ENCODE measurements at places on chromosomes 3 and 15. TPM values are rescaled to one million over a fixed set of nuclear protein-coding genes. Genes with fewer than 3 reads are reported as not detected.

DNA sequence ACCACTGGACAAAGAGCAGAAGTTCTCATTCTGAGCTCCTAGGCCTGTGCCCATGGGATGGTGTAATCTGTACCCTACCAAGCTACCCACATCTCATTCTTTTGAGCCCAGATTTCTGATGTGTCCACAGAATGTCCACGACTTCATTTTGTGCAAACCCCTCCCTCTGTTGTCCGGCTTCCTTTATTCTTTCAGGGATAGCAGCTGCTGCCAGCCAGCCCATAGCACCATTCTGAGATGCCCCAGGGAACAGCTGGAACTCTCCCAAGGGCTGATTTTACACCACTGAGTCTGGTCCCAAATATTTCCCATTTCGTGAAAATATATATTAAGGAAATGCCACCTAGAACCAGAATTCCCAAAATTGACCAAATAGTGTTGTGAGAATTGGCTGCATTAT, 236.6 kb downstream of the SATB1 start:
- no peak for DNase-seq

DNA sequence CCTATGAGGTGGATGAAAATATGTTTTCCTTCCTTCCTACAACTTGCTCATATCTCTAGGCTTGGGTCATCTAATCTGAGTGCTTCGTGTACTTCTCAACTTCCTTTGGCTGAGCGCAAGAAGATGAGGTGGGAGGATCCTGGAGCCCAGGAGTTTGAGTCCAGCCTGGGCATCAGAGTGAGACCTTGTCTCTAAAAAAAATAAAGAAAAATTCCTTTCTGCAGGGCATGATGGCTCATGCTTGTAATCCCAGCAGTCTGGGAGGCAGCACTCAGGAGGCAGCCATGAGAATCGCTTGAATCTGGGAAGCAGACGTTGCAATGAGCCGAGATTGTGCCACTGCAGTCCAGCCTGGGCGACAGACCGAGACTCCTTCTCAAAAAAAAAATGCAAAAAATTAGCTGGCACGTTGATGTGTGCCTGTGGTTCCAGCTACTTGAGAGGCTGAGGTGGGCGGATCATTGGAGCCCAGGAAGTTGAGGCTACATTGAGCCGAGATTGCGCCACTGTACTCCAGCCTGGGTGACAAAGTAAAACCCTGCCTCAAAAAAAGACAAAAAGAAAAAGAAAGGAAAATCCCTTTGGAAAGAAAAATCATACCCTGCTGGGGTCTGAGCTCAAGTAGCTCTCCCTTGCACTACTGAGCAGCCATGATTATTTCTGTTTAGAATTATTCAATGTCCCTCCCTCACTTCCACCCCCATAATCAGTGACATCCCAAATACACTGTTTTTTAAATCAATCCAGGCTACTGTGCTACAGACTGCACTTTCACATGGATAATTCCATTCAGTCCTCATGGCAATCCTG, 28.0 kb upstream of the RAB11A start:
- DNase-seq: peak; percentile 12

DNA sequence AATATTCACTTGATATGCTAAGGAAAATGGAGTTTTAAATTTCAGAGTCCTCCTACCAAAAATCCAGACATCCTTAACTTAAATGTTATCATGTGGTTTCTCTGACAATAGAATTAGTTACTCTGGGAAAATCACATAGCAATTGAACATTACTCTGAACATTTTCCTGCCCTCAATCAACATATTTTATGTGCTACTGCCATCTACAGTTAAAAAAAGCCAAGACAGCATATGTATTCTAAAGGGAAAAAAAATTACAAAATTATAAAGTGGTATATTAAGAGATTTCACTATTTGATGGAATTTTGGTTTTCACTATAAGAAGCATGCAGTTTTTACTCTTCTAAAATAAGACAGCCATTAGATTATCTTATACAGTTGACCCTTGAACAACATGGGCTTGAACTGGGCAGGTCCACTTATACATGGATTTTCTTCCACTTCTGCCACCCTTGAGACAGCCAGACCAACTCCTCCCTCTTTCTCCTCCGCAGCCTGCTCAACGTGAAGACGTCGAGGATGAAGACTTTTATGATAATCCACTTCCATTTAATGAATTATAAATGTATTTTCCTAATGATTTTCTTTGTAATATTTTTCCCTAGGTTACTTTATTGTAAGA, 122.3 kb downstream of the ATP1B3 start:
- DNase-seq: peak; percentile 15

GRCh38 chr3:146313746-146314111, 62.8 kb upstream of the PLSCR4 start:
- peak; percentile 58 for DNase-seq

- peak; percentile 27 for DNase-seq
Measured at GRCh38 chr15:76199106-76200082, 111.9 kb downstream of the ETFA start.

WDR93 gene
- 0.03 TPM for polyA plus RNA-seq

Measured in mammary epithelial cell (primary cell).